Stimulated activated CD8-positive, alpha-beta memory T cell treated with anti-CD3 and anti-CD28 coated beads, Interleukin-12 subunit alpha, Interleukin-12 subunit beta, amount 100 ng/mL, for 1 hour (primary cell): ENCODE measurements at places on chromosomes 3 and 15.

DNA sequence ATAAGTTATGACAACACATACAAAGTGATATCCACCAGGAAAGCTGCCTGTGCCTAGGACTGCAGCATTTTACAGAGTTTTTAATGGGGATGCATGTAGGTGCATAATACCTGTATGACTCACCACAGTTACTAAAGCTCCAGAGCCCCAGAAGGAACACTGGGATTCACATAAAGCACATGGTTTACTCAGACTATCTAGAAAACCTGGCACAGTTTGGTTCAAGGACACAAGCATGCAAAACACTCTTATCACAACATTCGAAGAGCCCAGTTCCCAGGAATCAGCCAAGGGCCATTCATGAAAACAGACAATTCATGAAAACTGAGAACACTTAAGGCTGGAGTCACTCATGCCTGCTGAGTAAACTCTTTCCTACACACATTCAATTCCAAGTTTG is 261.0 kb downstream of the PYDC2 start:
- DNase-seq = no peak

- no peak for DNase-seq
Measured at GRCh38 chr3:69096299-69096698, 11.6 kb downstream of the ARL6IP5 start.

DNA sequence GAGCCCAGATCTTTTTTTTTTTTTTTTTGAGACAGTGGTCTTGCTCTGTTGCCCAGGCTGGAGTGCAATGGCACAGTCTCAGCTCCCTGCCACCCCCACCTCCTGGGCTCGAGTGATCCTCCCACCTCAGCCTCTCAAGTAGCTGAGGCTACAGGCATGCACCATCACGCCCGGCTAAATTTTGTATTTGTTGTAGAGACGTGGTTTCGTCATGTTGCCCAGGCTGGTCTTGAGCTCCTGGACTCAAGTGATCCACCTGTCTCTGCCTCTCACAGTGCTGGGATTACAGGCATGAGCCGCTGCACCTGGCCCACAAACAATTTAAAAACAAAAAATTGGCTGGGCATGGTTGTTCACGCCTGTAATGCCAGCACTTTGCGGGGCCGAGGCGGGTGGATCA is 22.6 kb upstream of the SLC6A6 start:
- no peak for DNase-seq

GRCh38 chr3:11769704-11770476 is 76.8 kb downstream of the TAMM41 start:
- no peak for DNase-seq

GRCh38 chr3:65037861-65038260 is 350.1 kb upstream of the ADAMTS9 start:
- DNase-seq = no peak

DNA sequence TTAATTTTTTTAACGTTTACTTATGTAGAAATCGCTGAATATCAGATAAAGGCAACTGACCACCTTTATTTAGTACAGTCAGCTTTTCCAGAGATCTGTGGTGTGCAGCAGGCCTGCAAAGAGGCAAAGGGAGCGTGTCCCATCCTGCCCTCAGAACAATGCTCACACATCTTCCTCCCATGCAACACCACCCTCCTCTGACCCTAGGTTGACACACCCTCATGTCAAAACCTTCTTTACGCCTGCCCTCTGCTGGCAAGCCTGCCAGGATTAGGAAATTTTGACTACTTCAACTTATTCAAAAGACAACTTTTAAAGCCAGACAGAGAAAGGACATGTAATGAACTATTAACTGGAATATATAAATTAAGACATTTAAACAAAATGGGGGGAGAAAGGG is 513.7 kb downstream of the FOXP1 start:
- peak; percentile 52 for DNase-seq

- DNase-seq = no peak
Measured at GRCh38 chr3:129626744-129627349, 20.4 kb upstream of the PLXND1 start.

DNA sequence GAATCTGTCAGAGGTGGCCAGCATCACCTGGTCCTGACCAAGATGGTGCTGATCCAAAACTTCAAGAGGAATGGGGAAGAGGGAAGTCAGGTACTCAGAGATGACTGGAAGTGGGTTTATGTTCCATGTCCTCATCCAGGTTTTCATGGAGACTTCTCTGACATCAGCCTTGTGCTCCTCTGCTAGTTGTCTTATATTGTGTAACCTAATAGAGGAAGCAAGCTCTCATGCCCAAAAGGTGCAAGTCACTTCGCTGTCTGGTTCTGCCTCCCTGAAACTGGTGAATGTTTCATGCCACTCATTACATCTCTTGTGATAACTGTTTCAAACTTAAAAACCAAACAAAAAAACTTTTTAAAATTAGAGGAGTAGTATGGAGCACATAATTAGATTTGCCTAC is 127.2 kb upstream of the MANF start:
- no peak for DNase-seq

DNA sequence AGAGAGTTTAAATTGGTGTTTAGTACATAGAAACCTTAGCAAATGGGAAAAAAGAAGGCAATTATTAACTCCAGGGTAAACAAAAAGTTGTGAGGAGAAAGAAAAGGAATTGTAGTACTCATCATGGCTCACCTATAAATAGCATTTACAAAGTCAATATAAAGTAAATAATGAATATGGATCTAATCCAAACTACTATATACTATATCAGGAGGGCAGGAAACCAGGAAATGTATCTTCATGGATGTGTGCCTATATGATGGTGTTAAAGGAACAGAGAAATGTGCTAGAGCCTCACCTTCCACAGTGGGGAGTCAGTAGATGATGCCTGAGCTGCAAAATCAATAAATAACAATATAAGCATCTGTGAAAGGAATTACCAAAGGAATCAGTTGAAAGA is 208.9 kb downstream of the FAM43A start:
- DNase-seq = no peak

- DNase-seq = no peak
Measured at GRCh38 chr3:40152482-40153133, 156.9 kb upstream of the EIF1B start.

DNA sequence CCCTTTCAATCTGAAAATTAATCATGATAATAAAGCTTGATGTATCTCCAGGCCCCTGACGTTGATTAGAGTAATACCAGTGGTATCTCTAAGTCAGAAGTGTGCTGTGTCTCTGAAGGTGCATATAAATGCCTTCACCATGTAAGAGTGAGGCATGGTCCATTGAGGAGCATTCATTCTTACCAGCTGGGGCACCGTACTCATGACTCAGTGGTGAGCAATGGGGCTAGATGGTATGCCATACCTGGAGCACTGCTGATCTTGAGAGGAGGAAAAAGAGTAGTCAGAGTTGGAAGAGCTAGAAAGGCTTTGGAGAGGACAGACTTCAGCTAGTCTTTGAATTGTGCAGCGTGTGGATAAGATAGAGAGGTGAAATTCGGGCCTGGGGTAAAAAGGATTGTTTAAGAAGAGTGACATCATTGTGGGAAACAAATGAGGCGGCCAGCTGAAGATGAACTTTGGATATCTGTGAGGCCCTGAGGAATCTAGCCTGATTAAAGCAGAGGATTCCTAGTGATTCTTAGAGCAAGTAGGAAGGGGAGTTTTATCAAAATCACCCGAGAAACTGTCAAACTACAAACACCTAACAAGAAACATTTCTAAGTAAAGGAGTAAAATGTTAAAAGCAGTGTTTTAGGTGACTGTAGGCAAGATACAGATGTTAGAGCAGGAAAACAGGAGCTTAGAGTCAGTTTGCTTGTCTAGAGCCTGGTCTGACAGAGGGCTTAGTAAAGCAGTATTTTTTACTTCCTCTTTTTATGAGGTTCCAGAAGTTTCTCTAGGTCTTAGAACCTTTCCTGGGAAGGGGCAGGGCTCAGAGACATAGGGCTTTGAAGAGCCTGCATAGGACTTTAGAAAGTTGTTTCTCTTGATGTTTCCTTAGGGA is 13.6 kb downstream of the TMOD3 start:
- DNase-seq = no peak

DNA sequence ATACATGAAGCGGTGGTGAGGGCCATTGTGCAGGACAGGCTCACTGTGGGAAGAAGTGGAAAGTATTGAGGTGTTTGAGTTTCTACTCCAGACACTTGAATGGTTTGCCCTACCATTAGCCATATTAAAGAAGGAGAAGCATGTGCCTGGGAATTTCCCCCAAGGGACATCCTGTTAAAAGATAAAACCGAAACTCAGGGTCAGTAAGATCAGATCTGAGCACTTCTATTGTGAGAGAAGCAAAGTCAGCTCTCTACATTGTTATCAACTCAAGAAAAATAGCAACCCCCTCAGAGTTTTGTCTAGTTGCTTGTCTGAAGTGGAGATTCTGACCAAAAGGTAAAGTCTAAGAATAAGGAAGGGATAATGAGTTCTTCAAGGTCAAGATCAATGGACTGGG is 269.8 kb downstream of the CHST2 start:
- no peak for DNase-seq

DNA sequence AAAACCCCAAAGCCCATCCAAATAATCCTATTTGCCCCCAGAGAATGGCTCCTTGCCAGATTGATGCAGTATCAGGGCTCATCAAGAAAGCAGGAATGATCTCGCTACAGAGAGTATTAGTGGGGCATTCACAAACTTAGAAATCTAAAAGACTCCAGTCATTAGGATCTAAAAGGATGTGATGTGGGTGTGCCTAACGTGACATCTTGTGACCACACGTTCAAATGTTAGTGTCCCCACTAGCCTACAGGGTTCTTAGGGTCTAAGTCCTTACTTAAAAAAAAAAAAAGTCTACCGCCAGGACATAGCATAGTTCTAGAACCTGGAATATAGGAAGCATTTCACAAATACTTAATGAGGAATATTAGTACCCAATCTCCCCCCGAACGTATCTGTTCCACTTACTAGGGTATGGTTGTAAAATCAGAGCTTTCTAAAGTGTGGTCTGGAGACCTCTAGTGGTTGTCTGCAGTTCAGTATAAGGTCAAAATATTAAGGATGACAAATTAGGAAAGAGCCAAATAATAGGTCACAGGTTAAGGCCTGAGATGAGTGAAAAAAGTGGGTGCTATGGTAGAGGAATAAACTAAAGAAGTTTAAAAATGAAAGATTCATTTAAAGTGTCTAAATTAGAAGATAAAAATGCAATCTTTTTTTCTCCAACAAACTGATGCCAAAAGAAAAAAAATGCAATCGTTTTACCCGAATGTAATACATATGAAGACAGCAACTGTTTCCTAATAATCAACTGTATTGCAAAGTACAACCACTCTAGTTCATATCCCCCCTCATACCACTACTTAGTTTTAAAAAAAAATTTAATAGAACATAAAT is 4.2 kb upstream of the CHRM5 start:
- no peak for DNase-seq

GRCh38 chr15:72545156-72545555 is 71.0 kb downstream of the ARIH1 start:
- no peak for DNase-seq

- DNase-seq = no peak
Measured at GRCh38 chr3:117102426-117102825, 392.8 kb downstream of the TUSC7 start.

DNA sequence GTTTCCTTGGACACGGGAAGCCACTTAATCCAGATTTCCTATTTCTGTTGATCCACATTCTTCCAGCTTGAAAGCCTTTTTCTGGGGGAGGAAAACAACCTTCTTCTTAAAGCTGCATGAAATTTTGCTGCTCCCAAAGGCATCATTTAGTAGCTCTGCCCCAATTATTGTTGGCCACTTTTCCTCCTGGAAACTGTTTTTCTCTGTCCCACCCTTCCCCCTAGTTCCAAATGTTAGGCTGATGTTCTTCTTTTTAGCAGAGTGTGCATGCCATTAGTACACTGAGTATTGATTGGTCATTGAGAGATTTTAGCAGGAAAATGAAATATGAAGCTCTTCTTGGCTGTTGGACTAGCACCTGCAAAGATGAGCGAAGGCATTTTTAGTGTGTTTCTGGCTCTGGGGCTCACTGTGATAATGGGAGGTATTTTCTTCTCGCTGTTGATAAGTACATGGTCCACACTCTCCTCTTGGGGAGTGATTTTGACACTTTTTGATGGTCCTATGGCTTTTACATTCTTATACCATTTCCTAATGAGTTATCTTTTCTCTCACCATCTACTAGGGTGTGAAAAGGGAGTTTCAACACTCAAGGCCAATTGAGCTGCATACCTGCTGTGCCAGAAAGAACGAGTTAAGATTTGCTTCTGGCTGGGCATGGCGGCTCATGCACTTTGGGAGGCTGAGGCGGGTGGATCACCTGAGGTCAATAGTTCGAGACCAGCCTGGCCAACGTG is 200.5 kb downstream of the PTPRG start:
- no peak for DNase-seq
